ENCODE measurements at places on chromosomes 4 and X.

DNA sequence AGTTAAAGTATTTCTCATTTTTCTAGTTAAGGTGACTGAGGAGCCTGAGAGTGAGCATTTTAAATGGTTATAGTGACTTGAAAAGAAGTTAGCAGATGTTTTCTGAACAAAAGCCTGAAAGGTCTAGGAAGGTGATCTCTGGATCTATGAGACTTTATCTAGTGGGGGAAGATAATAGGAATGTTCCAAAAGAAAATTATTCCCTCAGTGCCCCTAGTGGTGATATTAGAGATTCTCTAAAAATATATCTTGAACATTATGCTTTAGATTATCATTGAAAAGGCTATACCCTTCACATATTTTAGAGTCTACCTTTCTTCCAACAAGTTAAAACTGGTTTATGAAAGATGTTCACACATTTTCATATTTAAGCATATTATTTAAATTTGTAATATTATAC is 69.0 kb upstream of the SPANXN1 start:
- DNase-seq: no peak

- no peak for DNase-seq
Measured at GRCh38 chrX:109774706-109775105, 41.6 kb upstream of the ACSL4 start.

DNA sequence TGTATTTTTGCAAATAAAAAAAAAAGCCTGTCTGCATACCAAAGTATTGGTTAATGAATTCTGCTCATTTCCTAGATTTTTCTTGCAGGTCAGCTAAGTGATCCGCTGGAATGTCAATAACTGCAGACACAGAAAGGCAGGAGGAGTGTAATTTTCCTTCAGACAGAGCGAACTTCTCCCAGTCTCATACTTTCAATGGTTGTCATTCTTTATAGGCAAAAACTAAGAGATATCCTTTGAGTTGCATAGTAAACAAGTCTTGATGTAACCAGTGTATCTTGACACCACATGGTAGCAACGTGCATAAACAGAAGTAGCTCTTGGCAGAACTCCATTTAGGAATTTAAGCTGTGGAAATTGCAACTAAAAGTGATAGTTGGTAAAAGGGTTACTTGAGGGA is 8.2 kb downstream of the CAPN6 start:
- DNase-seq: no peak

- DNase-seq: no peak
Measured at GRCh38 chr4:174592985-174593335, 70.7 kb upstream of the HPGD start.

GRCh38 chr4:13920901-13921300 is 293.4 kb upstream of the BOD1L1 start:
- DNase-seq: no peak

Measured in activated CD8-positive, alpha-beta memory T cell treated with anti-CD3 and anti-CD28 coated beads, Interleukin-2, amount 50 U/mL, for 48 hours (primary cell).